ENCODE measurements at places on chromosomes 4 and X. TPM values are rescaled to one million over a fixed set of nuclear protein-coding genes. Genes with fewer than 3 reads are reported as not detected.

DNA sequence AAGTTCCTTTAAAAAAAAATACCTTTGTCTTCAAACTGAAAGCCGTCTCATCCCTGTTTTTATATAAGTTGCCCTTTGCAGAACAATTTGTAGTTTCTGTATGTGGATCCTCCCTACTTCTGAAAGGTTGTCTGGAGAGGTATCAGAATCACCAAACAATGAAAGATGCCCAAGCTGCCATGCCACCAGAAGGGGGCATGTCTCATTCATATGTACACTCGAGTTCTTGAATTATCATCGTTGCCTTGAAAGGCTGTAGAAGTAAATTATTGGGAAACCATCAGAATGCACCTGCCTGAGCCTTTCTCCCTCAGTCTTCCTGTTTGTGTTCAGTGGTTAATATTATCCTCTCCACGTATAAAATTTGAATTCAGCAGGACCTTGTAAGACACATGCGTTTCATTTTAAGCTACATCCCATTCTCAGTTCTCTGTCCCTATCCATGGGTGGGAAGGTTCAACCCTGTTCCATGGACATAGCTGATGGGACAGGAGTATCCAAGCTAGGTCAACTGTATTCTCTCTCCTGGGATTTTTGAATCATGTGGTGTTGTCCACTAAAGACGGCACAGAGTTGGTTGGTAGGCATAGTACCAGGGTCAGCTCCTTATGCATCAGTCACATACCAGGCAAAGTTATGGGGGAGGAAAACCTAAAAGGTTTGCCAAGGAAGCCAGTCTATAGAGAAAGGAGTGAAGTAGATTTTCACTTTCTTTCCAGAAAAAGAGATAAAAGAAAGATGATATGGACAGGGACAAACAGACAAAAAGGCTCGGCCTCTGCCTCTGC is 24.0 kb downstream of the GALNT7 start:
- no peak for DNase-seq

PDLIM3 gene
- 12.5 TPM for total RNA-seq

PARM1 gene
- 3.4 TPM for total RNA-seq

- DNase-seq, result no peak
These were observed 23.6 kb downstream of the GPRIN3 start for GRCh38 chr4:89284020-89284424.
